ENCODE measurements at places on chromosomes 16 and 17.
A peak's percentile ranks its signal among the peaks of the same experiment; 100 is the strongest.

DNA sequence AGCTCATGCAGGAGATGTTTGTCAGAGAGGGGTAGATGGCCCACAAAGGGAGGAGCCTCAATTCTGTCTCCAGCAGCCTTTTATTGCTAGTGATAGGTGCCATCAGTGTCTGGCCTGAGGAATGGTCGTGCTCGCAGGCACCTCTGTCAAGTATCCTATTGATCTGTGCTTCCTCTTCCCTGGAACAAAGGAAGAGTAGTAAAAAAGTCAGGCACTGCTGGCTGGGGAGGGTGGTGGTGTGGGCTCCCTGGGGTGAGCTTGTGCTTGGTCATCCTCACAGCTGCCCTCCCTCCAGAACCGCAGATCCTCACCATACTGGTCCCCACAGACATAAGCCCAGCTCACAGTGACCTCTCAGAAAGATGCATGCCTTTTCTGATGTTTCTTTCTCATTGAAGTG, 15.0 kb upstream of the SALL1 start:
- no peak for DNase-seq

DNA sequence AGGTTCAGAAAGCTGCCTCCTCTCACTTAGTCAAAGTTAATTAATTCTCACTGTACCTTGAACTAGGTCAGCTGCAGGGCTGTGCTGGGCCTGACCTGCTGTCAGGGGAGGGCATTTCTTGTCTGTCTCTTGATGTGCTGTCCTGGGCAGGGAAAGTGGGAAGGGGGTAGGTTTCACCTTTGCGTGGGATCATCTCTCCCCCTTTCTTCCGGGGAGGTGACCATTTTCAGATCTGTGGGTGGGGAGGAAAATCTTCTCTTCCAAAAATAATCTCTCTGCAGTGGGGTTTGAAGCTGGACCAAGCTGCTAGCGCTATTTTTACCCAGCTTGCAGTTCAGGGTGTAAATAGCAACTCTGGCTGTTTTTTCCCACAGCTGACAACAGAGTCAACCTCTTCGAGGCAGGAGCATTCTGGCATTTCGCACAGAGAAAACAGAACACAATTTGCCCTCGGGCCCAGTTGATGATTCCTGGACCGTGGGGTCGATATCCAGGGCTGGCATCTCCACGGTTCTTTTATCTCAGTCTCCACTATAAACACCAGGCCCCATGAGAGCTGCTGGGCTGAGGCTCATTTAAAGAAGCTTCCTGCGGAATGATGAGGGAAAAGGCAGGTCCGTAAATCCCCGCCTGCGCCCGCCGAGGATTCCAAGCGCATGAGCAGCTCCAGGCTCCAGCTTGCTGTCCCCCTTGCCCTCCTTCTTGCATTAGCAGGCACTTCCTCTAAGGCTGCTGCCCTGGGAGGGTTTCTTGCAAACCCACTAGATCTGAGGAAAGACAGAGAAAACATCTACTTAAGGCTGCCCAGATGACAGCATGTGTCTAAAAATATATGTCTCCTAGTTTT, 93.9 kb downstream of the YPEL2 start:
- DNase-seq = peak; percentile 32

- no peak for DNase-seq
Measured at GRCh38 chr16:58413359-58413758, 21.1 kb downstream of the GINS3 start.

- no peak for DNase-seq
Measured at GRCh38 chr16:85502357-85502756, 110.8 kb upstream of the GSE1 start.

- no peak for DNase-seq
Measured at GRCh38 chr17:63268827-63269226, 177.3 kb downstream of the CYB561 start.

GRCh38 chr17:50737118-50737698, 17.8 kb downstream of the LUC7L3 start:
- no peak for DNase-seq

DNA sequence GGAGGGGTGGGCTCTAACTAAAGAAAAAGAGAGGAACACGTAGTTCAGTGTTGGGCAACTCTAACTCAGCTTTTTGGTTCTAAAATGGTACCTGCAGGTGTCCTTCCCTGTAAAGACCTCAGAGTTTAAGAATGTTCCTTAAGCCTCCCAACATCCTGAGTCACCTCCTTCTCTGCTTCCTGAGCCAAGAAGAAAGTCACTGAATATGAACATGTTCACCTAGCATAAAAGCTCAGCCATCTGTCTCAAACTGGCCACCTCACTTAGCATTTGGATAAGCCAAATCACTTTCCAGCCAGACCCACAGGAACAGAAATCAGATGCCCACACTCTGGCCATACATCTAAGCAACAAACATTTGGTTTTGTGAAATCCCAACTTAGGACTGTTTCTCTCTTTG, 3.7 kb downstream of the TMEM98 start:
- DNase-seq = no peak

Measured in astrocyte of the spinal cord (primary cell).